ENCODE measurements at places on chromosomes 2 and 18.

DNA sequence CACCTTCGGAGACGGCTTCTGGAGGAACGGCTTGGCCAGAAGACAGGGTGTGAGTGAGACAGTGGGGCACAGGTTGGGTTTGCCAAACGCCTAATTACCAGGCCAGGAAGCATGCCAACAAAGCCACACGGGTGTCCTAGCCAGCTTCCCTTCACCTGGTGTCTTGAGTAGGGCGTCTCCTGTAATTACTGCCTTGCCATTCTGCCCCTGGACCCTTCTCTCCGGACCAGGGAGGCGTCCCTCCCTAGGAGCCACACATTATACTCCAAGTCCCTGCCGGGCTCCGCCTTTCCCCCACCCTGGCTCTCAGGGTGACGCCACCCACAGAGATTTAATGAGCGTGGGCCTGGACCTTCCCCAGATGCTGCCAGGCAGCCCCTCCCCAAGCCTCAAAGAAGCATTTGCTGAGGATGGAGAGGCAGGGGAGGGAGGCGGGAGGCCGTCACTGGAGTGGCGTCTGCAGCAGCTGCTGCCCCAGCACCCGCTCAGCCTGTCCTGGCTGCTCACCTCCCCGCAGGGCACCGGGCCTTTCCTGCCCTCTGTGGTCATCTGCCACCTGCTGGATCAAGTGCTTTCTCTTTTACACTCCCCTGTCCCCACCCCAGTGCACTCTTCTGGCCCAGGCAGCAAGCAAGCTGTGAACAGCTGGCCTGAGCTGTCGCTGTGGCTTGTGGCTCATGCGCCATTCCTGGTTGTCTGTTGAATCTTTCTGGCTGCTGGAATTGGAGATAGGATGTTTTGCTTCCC, 20.7 kb downstream of the FOSL2 start:
- DNase-seq = no peak

DNA sequence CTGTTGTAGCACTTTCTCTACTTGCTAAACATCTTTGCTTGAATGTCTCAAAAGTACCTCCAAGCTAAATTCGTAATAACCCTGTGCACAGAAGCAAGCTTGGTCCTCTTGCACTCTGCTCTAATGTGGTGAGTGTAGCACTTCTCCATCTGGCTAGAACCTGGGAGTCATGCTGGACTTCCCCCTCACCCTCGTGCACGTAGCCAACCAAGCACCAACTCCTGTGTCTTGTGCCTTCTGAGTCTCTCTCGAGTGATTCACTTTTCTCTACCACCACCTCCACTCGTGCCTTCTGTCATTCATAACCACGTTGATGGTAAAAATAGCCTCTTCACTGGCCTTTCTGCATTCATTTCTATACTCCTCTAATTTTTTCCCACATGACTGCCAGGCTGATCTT, 91.9 kb upstream of the KCNE4 start:
- DNase-seq = no peak

DNA sequence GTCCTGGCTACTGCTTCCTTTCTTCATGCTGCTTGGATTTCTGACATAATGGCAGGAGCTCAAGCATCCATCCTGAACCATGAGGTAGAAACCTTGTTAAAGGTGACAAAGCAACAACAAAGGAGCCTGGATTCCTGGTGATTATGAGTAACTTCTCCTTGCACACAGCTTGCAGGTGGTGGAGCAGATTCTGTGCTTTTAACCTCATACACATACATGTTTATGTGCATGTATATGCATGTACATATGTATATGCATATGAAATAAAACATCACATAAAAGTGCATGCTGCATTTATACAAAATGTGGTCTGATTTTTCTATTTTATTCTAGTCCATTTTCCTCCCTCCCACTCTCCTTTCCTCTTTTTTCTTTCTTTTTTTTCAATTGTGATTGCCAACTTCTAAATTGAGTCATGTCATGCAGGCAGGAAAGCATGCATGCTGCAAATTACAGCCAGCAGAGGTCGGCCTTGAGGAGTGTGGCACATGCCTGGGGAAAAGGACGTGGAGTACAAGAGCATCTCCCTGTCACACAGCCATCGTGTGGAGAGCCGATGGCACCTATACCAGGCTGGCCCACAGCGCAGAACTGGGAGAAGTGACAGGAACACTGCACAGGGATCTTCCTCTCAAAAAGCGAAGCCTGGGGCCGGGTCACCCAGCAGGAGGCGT, 17.9 kb downstream of the LCT start:
- DNase-seq = no peak

DNA sequence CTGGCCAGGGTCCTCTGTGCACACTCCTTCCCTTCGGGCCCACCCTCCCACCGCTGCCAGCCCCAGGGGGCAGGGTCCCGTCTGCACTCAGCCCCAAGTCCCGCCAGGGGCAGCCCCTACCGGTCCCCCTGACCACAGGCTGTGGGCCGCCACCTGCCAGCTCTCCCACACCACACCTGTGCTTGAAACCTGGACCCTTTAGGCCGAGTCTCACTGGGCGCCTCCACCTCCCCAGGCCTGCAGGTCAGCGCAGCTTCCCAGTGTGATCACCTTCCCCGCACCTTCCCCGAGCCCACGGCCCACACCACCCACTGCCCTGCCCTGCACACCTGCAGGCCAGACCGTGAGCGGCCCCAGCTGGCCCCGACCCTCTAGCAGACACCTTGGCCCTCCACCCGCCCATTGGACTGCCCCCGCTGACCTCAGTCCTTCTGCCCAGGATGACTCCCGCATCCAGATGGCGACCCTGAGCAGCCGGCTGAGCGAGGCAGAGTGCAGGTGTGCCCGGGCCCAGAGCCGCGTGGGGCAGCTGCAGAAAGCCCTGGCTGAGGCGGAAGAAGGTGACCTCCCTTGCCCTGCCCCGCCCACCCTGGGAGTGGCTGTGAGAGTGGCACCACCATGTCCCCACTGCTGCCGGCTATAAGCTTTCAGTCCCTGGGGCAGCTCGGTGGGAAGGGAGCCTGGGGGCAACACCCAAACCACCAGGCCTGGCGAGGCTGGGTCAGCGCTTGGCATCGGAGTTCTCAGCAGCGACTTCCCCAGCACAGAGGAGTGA, 31.3 kb upstream of the SNED1 start:
- no peak for DNase-seq

GRCh38 chr18:22559414-22560274, 141.9 kb upstream of the CTAGE1 start:
- no peak for DNase-seq

- no peak for DNase-seq
Measured at GRCh38 chr2:108184419-108184818, 55.3 kb upstream of the SULT1C3 start.

- no peak for DNase-seq
Measured at GRCh38 chr2:156322051-156322685, 10.4 kb downstream of the NR4A2 start.

- DNase-seq = no peak
Measured at GRCh38 chr2:47161475-47161874, 6.4 kb upstream of the STPG4 start.

All from stimulated activated CD4-positive, alpha-beta T cell treated with anti-CD3 and anti-CD28 coated beads, TNF-alpha, amount 100 ng/mL, for 1 hour (primary cell).